ENCODE measurements at places on chromosomes 2 and 18. TPM values are rescaled to one million over a fixed set of nuclear protein-coding genes. Genes with fewer than 3 reads are reported as not detected.
A peak's percentile ranks its signal among the peaks of the same experiment; 100 is the strongest.

GRCh38 chr2:226776104-226776503 is 23.5 kb downstream of the IRS1 start:
- H3K4me3 ChIP-seq, result no peak overlapping the region
- H3K27ac ChIP-seq, result no peak overlapping the region
- no peaks in the 10 kb centered on the region for H3K27me3 ChIP-seq
- H3K36me3 ChIP-seq, result peaks cover 44% of the 10 kb centered on the region
- H3K4me1 ChIP-seq, result peaks cover 25% of the 10 kb centered on the region
- no peak for DNase-seq

DNA sequence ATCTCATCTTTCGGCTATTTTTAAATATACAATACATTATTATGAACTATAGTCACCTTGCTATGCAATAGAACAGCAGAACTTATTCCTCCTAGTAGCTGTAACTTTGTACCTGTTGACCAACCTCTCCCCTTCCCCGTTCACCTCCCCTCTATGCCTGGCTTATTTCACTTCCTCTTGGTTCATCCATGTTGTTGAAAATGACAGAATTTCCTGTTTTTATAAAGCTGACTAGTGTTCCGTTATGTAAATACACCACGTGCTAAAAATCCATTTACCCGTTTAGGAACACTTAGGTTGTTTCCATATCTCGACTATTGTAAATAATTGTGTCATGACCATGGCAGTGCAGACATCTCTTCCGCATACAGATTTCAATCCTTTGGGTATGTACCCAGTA is 10.3 kb downstream of the ALPI start:
- H3K27me3 ChIP-seq, result peaks cover 48% of the 10 kb centered on the region
- no peak overlapping the region for H3K27ac ChIP-seq
- no peaks in the 10 kb centered on the region for H3K4me1 ChIP-seq
- no peaks in the 10 kb centered on the region for H3K36me3 ChIP-seq
- no peak for DNase-seq

Gene TMEM247
- not detected for total RNA-seq

DNA sequence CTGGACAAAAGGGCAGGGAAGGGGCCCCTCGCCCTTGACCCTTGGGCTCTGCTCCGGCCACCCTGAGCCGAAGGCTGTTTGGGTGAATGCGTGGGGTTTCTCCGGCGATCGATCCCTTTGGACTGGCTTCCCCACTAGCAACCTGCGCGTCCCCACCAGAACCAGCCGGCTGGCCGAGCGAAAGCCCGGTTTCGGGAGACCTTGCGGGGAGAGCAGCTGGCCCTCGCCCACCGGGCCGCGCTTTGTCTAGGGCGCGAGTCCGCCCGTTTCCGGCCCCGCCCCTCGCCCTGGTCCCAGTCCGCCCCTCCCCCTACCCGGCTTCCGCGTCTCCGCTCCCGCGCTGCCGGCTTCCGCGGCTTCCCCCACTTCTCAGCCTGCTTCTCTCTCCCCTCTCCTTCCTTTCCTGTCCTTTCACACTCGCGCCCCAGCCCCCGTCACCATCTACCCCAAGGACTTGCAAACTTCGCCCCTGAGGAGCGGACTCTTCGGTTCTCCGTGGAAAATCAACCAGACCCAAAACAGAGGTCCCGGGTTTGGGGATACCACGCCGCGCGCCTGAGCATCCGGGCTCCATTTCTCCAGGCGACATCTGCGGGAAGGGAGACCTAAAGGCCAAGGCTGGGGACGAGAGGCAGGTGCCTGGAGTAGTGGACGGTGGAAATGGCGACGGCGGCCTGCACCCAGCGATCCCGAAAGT is 48.0 kb upstream of the ATP6V1B1 start:
- H3K4me3 ChIP-seq, result peak overlapping the region; percentile 82
- H3K4me1 ChIP-seq, result peaks cover 15% of the 10 kb centered on the region
- no peak overlapping the region for H3K27ac ChIP-seq
- peaks cover 7% of the 10 kb centered on the region for H3K36me3 ChIP-seq
- H3K27me3 ChIP-seq, result peaks cover 99% of the 10 kb centered on the region
- peak; percentile 74 for DNase-seq

- no peak for DNase-seq
- H3K27ac ChIP-seq, result peak overlapping the region; percentile 88
- peak overlapping the region; percentile 49 for H3K4me3 ChIP-seq
- peaks cover 57% of the 10 kb centered on the region for H3K4me1 ChIP-seq
- H3K27me3 ChIP-seq, result peaks cover 3% of the 10 kb centered on the region
Observed at GRCh38 chr2:101111917-101112771, 39.0 kb downstream of the TBC1D8 start.

GRCh38 chr2:241465543-241465942 is 42.8 kb downstream of the STK25 start:
- no peaks in the 10 kb centered on the region for H3K27me3 ChIP-seq
- no peak for DNase-seq
- H3K4me3 ChIP-seq, result no peak overlapping the region
- H3K4me1 ChIP-seq, result no peaks in the 10 kb centered on the region

GRCh38 chr2:54716375-54716774 is 7.1 kb upstream of the EML6 start:
- peaks cover 38% of the 10 kb centered on the region for H3K27me3 ChIP-seq
- no peaks in the 10 kb centered on the region for H3K36me3 ChIP-seq
- no peaks in the 10 kb centered on the region for H3K4me1 ChIP-seq
- no peak overlapping the region for H3K27ac ChIP-seq
- H3K4me3 ChIP-seq, result no peak overlapping the region

Gene KLHL30
- 0.07 TPM for total RNA-seq

DNA sequence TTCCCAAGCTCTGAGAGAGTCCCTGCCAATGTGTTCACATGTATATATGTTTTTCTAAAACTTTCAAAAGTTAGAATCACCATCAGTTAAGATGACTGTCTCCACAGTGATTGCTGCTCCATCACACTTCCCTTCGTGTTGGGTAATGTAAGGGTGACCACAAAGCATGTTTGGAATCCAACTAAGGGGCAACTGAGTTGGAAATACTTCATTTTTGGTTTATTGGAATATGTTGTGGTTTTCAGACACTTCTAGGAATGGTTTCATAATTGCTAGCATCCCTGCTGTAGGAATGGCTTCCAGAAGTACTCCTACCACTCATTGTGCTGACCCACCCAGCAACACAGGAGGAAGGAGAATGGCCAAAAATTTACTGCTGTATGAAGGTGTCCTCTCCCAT is 212.5 kb upstream of the GULP1 start:
- no peak overlapping the region for H3K27ac ChIP-seq
- H3K27me3 ChIP-seq, result no peaks in the 10 kb centered on the region
- H3K36me3 ChIP-seq, result no peaks in the 10 kb centered on the region
- H3K4me3 ChIP-seq, result no peak overlapping the region
- DNase-seq, result no peak
- H3K4me1 ChIP-seq, result no peaks in the 10 kb centered on the region

Gene IL37
- not detected for total RNA-seq

Gene POTEC
- total RNA-seq, result not detected

DNA sequence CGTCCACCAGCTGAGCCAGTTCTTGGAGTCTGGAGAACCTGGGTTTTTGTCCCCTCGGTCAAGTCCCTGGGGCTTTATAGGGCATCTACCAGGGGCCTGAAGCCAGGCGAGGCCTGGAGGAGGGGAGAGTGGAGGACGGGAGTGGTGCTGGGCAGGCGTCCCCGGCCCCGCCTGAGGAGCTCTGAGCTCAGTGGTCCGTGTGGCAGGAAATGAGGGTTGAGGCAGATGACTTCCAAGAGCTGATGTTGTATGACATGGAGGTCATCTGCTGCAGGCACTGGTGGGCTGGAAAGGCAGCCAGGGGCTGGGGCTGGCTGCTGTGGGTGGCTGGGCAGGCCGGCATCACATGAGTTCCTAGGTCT is 118.5 kb upstream of the HS6ST1 start:
- no peaks in the 10 kb centered on the region for H3K27me3 ChIP-seq
- H3K4me3 ChIP-seq, result no peak overlapping the region
- peaks cover 31% of the 10 kb centered on the region for H3K4me1 ChIP-seq
- DNase-seq, result peak; percentile 62
- H3K27ac ChIP-seq, result no peak overlapping the region

- H3K36me3 ChIP-seq, result no peaks in the 10 kb centered on the region
- DNase-seq, result no peak
- peaks cover 6% of the 10 kb centered on the region for H3K27me3 ChIP-seq
- H3K4me3 ChIP-seq, result no peak overlapping the region
- H3K27ac ChIP-seq, result no peak overlapping the region
Observed at GRCh38 chr18:22639026-22639463, 221.3 kb upstream of the CTAGE1 start.

DNA sequence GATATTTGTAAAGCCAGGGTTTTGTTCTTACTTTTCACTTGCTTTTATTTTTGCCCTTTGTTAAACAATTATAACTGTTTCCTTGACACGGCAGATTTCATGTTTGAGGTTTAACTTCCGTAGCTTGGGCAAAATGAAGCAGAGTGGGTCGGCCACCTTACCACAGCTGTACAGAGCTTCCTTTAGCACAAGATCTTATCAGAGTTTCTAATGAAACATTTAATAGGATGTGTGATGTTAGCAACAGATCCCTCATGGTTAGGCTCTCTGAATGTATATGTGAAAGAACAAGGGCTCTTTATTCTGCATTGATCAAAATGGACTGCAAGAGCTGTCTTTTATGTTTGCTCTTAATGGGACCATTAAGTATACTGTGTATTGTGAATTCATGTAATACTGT is 22.3 kb downstream of the RNF125 start:
- DNase-seq, result no peak
- no peaks in the 10 kb centered on the region for H3K27me3 ChIP-seq
- no peak overlapping the region for H3K27ac ChIP-seq
- no peaks in the 10 kb centered on the region for H3K4me1 ChIP-seq

Gene NRBP1
- total RNA-seq, result 96.7 TPM

DNA sequence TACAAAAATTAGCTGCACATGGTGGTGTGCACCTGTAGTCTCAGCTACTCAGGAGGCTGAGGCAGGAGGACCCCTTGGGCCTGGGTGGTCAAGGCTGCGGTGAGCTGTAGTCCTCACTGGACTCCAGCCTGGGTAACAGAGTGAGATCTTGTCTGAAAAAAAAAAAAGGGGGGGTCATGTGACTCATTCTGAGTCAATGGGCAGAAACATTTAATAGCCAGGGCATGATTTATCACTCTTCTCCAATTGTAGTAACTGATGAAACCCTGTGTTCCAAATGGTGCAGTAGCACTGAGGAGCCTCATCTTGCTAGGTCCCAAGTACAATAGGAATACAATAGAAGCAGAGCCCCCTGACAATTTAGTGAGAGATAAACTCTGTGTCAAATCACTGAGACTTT is 78.9 kb upstream of the CCDC68 start:
- H3K27me3 ChIP-seq, result no peaks in the 10 kb centered on the region
- no peaks in the 10 kb centered on the region for H3K36me3 ChIP-seq
- no peak overlapping the region for H3K4me3 ChIP-seq
- no peaks in the 10 kb centered on the region for H3K4me1 ChIP-seq

DNA sequence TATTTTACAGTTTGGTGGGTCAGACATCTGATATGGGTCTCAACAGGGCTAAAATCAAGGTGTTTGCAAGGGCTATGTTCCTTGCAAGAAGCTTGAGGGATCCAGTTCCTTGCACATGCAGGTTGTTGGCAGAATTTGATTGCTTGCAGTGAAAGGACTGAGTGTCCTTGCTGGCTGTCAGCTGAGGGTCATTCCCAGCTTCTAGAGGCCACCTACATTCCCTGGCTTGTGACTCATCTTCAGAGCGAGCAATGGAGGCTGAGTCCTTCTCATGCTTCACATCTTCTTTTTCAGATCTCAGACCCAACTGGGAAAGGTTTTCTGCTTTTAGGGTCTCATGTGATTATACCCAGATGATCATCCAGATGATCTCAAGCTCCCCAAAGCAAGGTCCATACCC is 12.4 kb downstream of the MEX3C start:
- DNase-seq, result no peak
- no peaks in the 10 kb centered on the region for H3K27me3 ChIP-seq
- no peak overlapping the region for H3K4me3 ChIP-seq

- H3K4me3 ChIP-seq, result no peak overlapping the region
- no peak overlapping the region for H3K27ac ChIP-seq
- H3K36me3 ChIP-seq, result peaks cover 15% of the 10 kb centered on the region
- H3K4me1 ChIP-seq, result no peaks in the 10 kb centered on the region
- H3K27me3 ChIP-seq, result no peaks in the 10 kb centered on the region
Observed at GRCh38 chr18:70197844-70198243, 7.6 kb downstream of the RTTN start.

- H3K27ac ChIP-seq, result no peak overlapping the region
- H3K36me3 ChIP-seq, result no peaks in the 10 kb centered on the region
- H3K4me3 ChIP-seq, result no peak overlapping the region
- peaks cover 4% of the 10 kb centered on the region for H3K4me1 ChIP-seq
Observed at GRCh38 chr2:178761759-178762371, 45.4 kb downstream of the TTN start.

Gene SUCLG1
- total RNA-seq, result 92.9 TPM

- H3K27ac ChIP-seq, result no peak overlapping the region
- DNase-seq, result no peak
- peaks cover 3% of the 10 kb centered on the region for H3K27me3 ChIP-seq
- no peaks in the 10 kb centered on the region for H3K4me1 ChIP-seq
- H3K4me3 ChIP-seq, result no peak overlapping the region
Observed at GRCh38 chr2:107215401-107216350, 329.7 kb upstream of the ST6GAL2 start.

Gene RAD51AP2
- 0.12 TPM for total RNA-seq

- no peak overlapping the region for H3K27ac ChIP-seq
- peaks cover 20% of the 10 kb centered on the region for H3K27me3 ChIP-seq
- peaks cover 5% of the 10 kb centered on the region for H3K4me1 ChIP-seq
- DNase-seq, result peak; percentile 56
- H3K36me3 ChIP-seq, result no peaks in the 10 kb centered on the region
Observed at GRCh38 chr2:120431386-120432292, 85.7 kb downstream of the INHBB start.

- no peaks in the 10 kb centered on the region for H3K4me1 ChIP-seq
- H3K27ac ChIP-seq, result no peak overlapping the region
- DNase-seq, result no peak
- H3K4me3 ChIP-seq, result no peak overlapping the region
- peaks cover 29% of the 10 kb centered on the region for H3K27me3 ChIP-seq
- no peaks in the 10 kb centered on the region for H3K36me3 ChIP-seq
Observed at GRCh38 chr18:77750006-77750405, 500.4 kb downstream of the GALR1 start.

Gene SPDYA
- total RNA-seq, result 1.3 TPM

- DNase-seq, result no peak
- H3K4me3 ChIP-seq, result no peak overlapping the region
- no peak overlapping the region for H3K27ac ChIP-seq
- no peaks in the 10 kb centered on the region for H3K27me3 ChIP-seq
- peaks cover 19% of the 10 kb centered on the region for H3K4me1 ChIP-seq
Observed at GRCh38 chr2:222907048-222907447, 46.2 kb downstream of the ACSL3 start.

GRCh38 chr2:176682278-176682677 is 413.0 kb downstream of the MTX2 start:
- no peak overlapping the region for H3K27ac ChIP-seq
- H3K27me3 ChIP-seq, result peaks cover 8% of the 10 kb centered on the region
- DNase-seq, result no peak
- H3K4me3 ChIP-seq, result no peak overlapping the region

Gene LYPD6
- 16.4 TPM for total RNA-seq

GRCh38 chr2:214591366-214591765 is 180.5 kb downstream of the VWC2L start:
- no peaks in the 10 kb centered on the region for H3K4me1 ChIP-seq
- H3K36me3 ChIP-seq, result no peaks in the 10 kb centered on the region
- DNase-seq, result no peak
- no peak overlapping the region for H3K4me3 ChIP-seq
- no peaks in the 10 kb centered on the region for H3K27me3 ChIP-seq
- H3K27ac ChIP-seq, result no peak overlapping the region

- peaks cover 12% of the 10 kb centered on the region for H3K36me3 ChIP-seq
- no peaks in the 10 kb centered on the region for H3K27me3 ChIP-seq
- H3K27ac ChIP-seq, result no peak overlapping the region
- DNase-seq, result no peak
- no peak overlapping the region for H3K4me3 ChIP-seq
Observed at GRCh38 chr2:135299658-135300244, 231.3 kb downstream of the ZRANB3 start.
